Fibroblast of the conjunctiva (primary cell): ENCODE measurements at places on chromosomes 2 and 18.

DNA sequence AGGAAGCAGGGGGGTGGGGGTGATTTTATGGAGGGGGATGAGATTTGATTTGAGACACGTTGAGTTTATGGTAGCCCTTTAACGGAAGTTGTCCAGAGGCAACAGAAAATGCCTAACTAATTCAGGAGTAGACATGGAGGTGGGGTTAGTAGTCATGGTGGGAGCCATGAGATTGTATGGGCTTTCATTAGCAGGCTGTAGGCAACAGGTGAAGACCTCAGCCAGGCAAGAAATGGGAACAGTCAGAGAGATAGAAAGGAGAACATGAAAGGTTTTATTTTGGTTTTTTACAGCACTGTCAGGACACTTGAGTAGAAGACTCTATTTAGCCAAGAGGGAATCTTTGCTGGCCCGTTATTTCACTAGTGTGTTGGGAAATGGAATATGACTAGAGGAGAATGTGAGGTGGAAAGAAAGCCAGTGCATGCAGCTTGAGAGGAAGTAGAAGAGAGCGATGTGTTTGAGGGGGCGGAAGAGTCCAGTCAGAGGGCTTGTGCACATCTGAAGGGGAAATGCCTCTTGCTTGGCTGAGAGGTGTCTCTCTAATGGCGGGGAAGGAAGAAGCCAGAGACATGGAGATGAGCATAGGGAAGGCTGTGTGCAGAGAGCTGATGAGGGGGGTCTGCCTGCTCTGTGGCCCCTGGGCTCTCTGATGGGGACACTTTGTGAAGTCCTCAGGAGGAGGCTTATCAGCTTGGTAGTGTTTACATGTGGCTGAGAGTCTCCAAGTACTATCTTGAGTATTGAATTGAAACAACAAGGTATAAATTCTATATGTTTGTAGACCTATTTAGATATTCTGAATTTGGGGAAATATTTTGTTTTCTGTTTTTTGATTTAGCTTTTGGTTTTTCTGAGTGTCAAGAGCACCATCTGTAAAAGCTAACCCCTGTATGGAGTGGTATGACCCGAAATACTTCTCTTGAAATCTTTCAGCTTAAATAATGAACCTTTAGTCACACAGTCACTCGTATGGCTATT lies 66.9 kb upstream of the ITM2C start:
- DNase-seq, result no peak

DNA sequence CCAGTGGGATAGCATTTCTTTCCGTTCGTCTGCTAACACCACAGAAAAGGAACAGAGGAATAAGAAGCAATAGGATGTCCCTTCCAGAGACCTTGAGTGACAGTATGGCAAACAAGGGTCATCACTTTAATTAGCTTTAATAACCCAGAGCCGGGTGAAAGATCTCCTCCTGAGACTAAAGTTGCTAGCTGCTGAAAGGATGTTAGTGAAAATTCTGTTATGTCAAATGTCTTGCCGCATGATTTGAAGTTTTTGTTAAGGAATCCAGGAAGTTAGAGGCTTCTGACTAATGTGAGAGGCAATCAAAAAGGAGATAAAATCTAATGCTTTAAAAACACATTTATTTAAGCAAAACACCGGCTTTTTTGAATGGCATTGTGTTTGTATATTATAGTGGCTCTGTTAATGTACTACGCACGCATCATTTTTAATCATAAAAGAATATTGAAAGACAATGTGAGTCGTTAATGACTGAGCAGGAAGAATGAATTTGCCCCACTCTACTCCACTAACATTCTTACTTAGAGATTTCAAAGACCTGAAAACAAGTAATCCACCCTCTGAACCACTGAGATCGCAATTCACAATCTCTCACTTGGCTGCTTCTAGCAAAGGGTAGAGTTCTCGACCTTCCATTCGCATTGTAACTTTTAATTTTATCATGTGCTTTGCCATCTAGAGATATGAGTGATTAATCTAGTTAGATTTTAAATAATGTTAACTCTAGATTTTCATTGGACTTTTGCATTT lies 536.6 kb downstream of the LRRTM4 start:
- no peak for DNase-seq

GRCh38 chr2:12710301-12710700 lies 6.4 kb upstream of the TRIB2 start:
- no peak for DNase-seq

DNA sequence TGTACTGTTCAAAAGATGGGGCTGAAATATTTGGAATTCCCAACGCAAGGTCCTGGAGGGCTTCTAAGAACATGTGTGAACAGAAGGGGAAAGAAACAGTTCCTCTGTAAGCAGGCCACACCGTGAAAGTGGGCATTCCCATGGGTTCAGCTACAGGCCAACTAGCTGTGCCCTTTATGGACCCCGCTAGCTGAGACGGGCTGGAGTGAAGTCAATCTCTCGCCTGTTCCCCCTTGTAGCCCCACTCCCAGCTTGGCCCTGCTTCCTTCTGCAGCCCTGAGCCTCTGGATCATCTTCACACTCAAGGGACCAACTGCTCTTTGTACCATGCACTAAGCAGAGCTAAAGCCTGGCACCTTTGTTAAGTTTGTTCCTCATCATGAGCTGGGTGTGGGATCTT lies 55.4 kb downstream of the POLR1A start:
- no peak for DNase-seq

GRCh38 chr2:39326644-39327043 lies 82.9 kb upstream of the CDKL4 start:
- DNase-seq, result no peak

GRCh38 chr2:19691892-19692291 lies 209.9 kb downstream of the TTC32 start:
- no peak for DNase-seq

- DNase-seq, result no peak
These were observed 47.4 kb downstream of the ZBTB7C start for GRCh38 chr18:48361801-48362200.

DNA sequence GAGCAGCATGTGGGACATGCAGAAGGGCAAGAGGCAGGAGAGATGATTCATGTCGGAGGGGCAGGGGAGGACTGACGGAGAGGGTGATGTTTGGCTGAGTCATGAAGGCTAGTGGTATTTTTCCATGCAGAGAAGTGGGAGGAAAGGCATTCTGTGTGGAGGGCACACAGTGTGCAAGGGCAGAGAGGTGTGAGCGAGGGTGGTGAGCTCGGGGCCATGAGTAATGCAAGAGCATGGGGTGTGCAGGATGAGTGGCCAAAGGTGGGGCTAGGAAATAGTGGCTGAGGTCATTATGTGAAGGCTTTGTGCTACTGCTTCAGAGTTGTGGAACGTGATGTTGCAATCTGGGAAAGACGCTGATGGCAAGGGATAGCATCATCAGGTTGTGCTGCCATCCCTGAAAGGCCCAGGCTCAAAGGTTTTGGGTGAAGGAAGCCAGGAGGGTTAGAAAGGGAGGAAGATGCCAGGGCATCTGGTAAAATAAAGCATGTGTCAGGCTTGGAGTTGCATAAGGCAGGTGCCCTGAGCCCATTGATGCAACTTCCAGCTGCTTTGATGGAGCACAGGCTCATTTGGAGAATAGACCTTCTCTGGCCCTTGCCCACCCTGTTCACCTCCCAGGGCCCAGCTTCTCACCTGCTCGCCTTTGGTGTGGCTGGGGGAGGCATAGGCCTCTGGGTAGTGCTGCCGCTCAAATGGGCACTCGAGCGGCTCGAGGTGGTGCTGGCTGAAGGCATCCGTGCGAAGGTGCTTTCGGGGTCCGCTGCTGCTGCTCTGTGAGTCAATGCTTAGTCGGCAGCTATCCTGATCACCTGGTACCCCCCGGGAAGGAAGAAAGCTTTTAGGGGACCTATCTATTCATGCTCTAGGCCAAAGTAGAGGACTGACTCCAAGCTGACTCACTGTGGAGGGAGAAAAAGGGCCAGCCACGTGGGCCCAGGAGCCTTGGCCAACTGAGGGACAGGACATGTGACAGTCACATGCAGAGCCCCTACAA lies 37.5 kb downstream of the PAX8 start:
- DNase-seq, result peak; percentile 96

GRCh38 chr18:43141208-43141607 lies 25.7 kb upstream of the RIT2 start:
- DNase-seq, result no peak

GRCh38 chr2:102112271-102112670 lies 30.3 kb upstream of the IL1R1 start:
- no peak for DNase-seq

DNA sequence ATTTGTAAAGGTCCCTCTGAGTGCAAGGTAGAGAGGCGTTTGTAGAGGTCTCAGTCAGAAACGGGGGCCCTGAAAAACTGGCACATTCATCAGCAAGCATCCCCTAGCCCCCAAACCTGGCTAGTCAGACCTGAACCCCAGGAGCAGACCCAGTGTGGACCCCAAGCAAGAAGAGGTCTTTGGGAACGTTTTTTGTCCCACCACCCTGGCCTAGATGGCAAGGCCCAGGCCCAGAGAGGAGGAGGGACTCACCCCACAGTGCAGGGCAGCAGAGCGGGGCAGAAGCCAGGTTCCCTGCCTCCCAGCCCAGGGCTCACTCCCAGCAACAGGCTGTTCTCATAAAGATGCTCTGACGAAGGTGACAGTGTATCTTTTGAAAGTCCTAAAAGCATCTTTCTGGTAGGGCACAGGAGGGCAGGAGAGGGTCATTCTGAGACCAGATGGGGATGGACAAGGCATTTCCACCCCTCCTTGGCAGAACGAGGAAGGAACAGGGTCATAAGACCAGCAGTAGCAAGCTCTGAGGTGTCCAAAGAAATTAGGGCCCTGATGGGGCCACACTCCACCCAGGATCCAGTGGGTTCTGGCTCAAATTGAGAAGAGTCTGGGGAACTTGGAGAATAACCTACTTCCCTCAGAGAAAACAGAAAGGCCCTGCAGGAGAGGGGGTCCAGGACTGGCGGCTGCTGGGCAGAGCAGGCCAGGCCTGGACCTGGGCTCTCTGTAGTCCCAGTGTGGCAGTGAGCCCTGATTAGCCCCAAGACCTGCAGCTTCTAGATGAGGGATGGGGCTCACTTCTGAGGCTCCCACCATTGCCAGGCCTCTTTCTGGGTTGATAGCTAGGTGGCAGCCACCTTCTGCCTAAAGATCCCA lies 18.2 kb downstream of the ADRA2B start:
- no peak for DNase-seq

DNA sequence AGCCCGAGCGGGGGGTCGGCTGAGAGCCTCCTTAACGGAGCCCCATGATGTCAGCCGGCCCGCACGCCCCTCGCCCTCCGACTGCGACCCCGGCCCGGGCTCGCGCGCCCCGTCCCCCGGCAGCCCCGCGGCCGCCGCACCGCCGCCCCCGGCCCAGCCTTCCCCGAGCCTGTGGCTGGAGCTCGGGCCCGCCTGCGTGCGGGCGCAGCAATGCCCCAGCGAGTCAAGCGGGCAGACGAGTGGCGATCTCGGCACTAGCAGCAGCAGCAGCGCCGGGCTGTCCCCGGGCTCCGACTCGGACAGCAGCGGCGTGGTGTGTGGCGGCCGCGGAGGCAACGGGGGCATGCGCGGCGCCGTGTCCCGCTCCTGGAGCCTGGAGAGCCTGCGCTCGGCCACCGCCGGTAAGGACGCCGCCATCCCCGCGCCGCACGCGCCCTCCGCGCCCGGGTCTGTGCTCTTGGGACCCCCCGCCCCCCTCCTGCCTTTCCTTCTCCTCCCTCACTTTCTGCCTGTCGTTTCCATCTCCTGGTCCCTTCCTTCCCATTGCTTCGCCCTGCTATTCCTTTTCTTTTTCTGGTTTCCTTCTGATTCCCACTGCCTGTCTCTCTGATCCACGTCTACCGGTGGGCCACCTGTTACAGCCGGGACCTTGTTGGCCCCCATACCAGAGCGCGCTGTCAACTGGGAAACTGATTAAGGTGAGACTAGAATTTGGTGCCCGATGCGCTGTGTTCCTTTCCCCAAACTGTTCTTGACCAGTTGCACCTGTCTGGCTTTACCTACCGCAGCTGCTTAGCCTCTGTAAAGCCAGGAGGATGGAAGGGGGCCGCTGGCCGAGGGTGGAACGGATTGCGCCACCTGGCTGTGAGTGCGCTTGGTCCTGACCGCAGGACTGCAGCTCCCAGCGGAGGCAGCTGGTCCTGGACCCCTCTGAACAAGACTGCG lies 127.4 kb downstream of the ARHGEF4 start:
- DNase-seq, result no peak

GRCh38 chr2:86392873-86393518 lies 48.2 kb upstream of the KDM3A start:
- no peak for DNase-seq

- peak; percentile 58 for DNase-seq
These were observed 129.2 kb downstream of the ETAA1 start for GRCh38 chr2:67526283-67526682.

DNA sequence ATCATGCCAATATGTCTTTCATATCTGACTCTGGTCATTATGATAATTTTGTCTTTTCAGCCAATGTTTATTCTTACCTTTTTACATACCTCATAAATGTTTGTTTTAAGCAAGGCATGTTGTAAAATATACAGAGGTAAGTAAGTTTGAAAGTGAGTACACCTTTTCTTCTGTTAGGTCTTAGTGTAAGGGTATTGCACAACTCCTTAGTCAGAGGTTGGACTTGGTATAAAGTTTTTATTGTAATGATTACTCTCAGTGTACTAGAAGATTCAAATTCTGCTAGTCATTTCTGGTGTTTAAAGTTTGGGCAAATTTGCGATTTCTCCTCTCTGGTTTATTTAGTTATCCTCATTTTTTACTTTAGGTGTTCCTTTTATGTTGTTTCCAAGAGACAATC lies 564.3 kb upstream of the FSIP2 start:
- DNase-seq, result no peak

GRCh38 chr2:106581328-106581727 lies 94.2 kb downstream of the CD8B2 start:
- DNase-seq, result no peak

- no peak for DNase-seq
These were observed 364.5 kb upstream of the CDH2 start for GRCh38 chr18:28541276-28541930.

GRCh38 chr2:168320267-168320666 lies 72.9 kb upstream of the STK39 start:
- DNase-seq, result no peak

DNA sequence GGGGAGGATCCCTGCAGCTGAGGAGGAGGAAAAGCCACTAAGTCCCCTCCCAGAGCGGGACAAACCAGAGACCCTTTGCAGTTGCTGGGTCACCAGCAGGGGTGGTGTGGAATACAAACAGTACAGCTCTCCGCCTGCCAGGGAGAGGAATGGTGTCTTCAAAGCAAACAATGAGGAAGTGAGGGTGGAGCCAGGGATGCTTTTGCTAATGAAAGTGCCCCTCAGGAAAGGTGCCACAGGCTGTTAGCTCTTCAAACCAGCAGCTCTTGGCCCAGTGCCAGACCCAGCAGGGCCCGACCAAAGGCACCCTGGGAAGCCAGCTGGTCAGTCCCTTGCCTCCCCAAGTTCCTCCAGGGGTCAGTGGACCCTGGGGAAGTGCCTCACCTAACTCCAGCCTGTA lies 102.8 kb downstream of the HIBCH start:
- DNase-seq, result no peak
